Stimulated activated CD8-positive, alpha-beta memory T cell treated with anti-CD3 and anti-CD28 coated beads, Interleukin-2, amount 100 ng/mL, for 48 hours (primary cell): ENCODE measurements at places on chromosomes 7 and 10.

- no peak for DNase-seq
These were observed 6.5 kb upstream of the CRHR2 start for GRCh38 chr7:30688718-30689221.

DNA sequence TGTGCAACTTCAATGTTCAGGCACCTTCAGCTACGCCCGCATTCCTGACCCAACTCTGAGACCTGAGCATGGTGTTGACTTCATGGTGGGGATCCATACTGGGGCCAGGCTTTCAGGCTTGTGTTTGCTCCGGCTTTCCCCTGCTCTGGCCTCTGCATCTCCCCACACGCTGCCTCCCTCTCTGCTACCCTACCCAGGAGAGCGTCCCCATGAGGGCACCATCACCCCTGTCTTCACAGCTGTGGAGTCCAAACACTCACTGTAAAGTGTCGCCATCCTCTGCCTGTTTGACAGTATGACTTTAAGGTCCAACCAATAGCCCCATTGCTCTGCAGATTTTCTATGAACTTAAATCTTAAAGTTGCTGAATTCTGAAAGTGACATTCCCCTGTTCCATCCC, 199.0 kb upstream of the GRB10 start:
- DNase-seq: no peak

- no peak for DNase-seq
These were observed 477.0 kb downstream of the PTPRN2 start for GRCh38 chr7:158110661-158111048.

DNA sequence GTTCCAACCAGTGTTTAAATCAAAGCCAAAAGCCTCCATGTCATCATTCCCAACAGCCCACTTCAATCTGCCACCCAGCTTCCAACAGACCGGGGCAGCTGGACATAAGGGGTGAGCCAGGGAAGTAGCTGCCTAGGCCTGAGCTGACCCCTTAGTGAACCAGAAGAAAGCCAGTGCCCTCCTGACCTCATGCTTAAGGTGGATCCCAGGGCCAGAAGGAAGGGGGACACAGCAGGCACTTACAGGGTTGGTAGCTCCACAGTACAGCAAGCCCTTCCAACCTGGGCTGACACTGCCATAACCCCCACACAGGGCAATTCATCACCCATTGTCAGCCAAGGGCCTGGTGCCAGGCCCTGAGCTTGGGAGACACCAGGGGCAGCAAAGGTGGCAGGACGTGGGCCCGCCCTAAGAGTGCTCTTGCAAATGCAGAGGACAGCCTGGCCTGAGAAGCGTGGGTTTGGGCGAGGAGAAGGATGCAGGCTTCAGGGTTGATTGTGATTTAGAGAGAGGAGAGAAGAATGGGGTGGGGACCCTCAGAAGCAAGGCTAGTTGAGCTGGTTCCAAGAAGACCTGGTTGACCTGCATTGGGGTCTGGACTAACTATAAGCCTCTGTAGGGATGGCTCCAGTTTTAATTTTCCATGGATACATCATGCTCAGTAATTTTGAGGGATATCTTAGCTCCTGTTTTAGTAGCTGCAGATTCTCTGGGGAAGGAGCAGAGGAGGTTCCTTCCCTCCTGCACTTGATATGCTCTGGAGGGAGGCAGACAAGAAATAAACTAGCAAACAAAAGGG, 3.1 kb upstream of the CYP26A1 start:
- no peak for DNase-seq

DNA sequence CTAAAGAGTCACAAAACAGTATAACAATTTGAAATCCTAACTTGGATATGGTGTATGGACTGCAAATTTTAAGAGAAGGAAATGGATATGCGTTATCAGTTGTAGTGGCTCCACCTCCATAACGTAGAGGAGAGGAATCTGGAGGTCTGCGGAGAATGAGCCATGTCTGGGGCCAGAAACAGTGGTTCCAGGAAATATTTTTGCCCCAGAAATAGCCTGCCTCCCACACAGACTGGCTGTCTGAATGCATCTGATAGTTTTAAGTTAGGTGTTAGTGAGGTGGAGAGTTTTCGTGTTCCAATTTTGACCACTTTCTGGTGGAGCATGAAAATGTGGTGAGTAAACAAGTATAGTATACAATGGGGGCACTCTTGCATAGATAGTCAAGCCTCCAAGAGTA, 1.6 kb downstream of the PHTF2 start:
- DNase-seq: no peak

GRCh38 chr7:25906003-25906402, 246.0 kb upstream of the NFE2L3 start:
- no peak for DNase-seq

DNA sequence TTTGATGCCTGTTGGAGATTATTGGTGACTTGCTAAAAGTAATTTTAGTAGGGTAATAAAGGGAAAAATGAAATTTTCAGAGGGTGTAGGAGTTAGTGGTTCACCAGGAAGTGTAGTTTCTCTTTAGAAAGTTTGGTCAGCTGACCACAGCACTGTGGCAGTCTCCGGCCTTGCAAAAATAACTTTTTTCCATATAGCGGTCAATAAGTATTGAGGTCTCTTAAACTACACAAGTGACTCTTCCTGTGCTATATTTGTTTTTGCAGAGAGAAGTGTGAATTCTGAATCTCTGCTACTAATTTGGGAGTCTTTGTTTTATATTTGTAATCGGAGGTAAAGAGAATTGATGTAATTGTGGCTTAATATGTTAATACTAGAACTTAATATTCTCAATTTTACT, 24.3 kb downstream of the PTPN12 start:
- no peak for DNase-seq

DNA sequence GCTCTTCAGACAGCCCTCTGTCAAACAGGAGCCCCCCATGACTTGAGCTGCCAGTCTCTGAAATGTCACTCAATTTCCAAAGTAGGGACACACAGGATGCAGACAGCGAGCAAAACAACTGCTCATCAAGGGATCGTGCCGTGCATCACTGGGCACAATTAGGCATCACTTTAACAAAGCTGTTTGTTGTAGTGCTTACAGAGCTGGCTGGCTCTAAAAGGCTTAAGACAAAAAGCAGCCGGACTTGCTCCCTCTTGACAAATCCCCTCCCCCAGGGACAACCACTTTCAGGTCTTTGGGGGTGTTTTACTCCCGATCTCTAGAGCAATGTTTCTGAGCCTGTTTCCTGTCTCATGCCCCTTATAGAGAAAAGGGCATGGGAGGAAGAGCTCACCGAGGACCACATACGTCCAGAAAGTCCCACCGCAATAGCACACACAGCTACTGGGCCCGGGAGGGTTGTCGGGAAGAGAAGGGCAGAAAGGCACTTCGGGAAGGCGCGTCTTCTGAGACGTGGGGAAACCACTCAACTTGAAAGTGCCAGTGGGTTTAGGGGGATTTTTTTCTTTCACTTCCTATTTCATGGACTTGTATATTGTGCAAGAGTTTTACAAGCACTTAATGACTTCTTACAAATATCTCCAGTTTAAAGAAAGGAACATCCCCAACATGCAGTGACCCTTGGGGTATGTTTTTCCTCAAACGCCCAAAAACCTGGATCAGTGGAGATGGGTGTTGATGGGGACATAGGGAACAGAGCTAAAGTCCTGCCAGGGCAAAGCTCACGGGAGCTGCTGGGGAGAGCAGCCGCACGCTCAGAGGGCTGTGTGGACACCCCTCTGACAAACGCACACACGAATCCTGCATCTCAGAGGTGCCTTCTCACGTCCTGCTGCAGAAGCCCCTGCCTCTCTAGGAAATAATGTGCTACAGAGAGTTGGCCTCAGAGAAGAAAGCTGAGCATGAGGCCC, 27.1 kb downstream of the LRRC20 start:
- peak; percentile 39 for DNase-seq

- DNase-seq: no peak
These were observed 42.5 kb downstream of the ABLIM1 start for GRCh38 chr10:114615600-114616007.

DNA sequence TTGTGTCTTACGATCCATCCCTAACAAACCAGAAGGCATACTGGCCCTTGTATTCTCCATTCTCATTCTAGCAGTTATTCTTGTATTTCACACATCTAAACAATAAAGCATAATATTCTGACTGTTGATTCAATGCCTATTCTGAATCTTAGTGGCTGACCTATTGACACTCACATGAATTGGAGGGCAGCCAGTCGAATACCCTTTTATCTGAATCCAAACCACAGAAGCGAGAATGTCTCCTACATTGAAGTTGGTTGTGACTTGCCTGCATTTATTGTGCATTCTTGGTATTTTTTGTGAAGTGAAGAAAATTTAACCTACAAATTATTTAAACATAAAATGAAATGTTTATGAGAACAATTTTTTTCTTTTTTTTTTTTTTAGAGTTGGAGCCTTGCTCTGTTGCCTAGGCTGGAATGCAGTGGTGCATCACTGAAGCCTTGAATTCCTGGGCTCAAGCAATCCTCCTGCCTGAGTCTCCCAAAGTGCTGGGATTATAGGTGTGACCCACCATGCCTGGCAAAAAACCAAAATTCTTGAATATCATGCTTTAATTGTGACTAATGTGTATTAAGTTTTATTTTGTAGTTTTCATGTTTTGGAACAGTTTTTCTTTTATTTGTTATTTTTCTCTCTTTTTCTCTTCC, 22.7 kb downstream of the EXOC4 start:
- DNase-seq: no peak

DNA sequence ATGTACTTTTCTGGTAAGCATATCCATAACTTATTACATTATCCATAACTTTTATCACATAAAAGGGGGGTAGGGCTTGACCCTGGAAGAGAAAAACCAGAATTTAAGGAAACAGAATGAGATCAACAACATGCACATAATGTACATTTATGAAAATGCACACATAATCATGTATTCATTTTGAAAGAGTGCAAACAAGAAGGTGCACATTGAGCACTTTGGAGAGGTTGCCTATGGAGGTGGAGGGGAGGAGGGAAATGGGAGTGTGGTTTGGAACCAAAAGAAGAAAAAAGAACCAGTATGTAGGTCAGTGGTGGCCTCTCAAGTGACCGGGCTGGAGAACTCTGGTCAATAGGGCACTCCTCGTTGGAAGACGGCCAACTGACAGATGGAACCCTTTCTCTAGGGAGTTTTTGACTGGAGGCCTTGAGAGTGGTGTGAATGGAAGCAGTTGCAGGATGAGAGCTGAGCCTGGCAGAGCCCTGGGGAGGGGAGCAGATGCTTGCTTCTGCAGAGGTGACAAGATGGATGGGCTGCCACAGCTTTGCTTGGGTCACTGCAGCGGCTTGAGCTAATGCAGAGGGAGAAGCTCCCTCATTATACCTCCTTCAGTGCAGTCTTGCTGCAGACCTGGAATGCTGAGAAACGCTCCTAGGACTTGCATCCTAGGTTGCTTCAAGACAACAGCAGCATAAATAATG, 192.7 kb downstream of the SEC23IP start:
- no peak for DNase-seq

- no peak for DNase-seq
These were observed 716 bp downstream of the OGA start for GRCh38 chr10:101817337-101818118.

DNA sequence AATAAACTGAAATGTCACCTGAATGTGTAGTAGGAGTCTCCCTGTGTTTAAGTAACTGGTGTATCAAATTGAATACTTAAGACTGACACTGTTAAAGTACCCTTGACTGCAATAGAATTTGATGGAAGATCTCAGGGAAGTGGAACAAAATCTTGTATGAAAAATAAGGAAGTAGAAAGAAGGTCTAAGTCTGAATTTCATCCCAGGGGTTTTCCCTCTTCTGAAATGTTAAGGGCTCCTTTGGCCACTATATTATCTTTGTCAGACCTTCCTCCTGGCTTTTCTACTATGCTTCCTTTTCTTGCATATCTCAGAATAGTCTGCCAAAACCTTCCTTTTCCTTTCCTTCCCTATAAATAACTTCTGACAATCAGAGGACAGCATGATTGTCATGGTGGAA, 59.6 kb downstream of the BLNK start:
- no peak for DNase-seq

GRCh38 chr7:116438267-116438666, 61.3 kb upstream of the CAV2 start:
- DNase-seq: no peak

DNA sequence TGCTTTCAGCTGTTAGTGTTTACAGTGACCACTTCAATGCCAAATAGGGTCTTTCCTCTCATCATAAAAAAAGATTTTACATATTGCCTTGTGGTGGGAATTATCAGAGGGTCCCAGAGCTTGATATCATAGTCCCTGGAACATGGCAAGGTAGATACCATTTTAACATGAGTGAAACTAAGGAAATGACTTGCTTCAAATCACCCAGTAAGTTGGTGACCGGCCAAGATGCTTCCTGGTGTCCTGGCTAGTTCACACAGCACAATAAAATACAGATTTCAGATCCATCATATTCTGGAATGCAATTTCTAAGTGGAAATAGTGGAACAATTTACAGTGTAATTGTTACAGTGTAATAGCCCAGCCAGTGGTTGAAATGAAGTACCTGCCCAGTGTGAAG, 36.6 kb downstream of the CNNM1 start:
- DNase-seq: no peak
